Inflammatory macrophage treated with lipopolysaccharide for 1 hour (primary cell): ENCODE measurements at places on chromosomes 16 and 17.

DNA sequence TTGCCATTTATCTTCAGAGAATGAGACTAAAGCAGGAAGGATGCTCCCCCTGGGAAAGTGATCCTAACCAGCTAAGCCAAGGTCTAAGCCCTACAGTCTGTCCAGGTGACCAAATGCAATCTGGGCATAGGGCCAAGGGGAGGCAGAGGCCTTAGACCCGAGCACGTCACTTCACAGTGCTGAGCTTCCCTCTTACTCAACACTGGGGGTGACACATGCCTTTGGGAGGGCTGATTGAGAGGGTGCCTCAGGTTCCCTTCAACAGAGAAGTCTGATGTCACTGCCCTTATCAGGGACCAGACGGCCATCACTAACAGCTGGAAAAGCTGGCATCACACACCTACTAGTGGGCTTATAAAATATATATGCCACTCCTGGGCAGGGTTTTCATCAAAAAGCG, 4.0 kb downstream of the CIAO2B start:
- DNase-seq = peak; percentile 11

- no peak for DNase-seq
Measured at GRCh38 chr16:86732621-86733295, 154.4 kb downstream of the FOXL1 start.

GRCh38 chr17:7306911-7307685, at the start of gene EIF5A:
TSS of gene EIF5A (plus strand) at chr17:7307628. CDS start at chr17:7309636, 2,008 bp downstream.
- peak; percentile 100 for DNase-seq

- no peak for DNase-seq
Measured at GRCh38 chr17:75842963-75843576, 1.1 kb downstream of the UNC13D start.

GRCh38 chr17:72334205-72334604, 213.4 kb downstream of the SOX9 start:
- no peak for DNase-seq

DNA sequence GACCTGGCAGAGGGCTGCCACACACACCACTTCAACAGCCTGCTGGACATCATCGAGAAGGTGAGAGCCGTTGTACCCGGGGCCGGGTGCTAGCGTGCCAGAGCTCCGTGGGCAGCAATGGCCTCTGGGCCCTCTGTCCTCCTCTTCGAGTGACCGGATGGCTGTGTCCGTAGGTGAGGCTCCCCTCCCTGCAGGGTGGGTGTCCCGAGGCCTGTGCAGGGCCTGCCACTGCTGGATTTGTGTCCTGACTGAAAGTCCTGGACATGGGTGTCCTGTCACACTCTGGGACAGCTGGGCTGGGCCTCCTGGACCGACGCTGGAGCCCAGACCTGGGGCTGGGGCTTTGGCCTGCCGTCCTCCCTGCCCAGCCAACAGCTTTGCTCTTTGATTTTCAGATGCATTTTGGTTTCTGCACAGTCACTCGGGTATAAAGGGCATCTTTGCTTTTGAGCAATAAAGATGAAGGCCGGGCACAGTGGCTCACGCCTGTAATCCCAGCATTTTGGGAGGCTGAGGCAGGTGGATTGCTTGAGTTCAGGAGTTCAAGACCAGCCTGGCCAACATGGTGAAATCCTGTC, 16.7 kb downstream of the TSC2 start:
- no peak for DNase-seq

GRCh38 chr16:55641430-55642056, 14.2 kb upstream of the SLC6A2 start:
- DNase-seq = no peak

GRCh38 chr16:83389751-83390150, 418.0 kb upstream of the HSBP1 start:
- DNase-seq = no peak

DNA sequence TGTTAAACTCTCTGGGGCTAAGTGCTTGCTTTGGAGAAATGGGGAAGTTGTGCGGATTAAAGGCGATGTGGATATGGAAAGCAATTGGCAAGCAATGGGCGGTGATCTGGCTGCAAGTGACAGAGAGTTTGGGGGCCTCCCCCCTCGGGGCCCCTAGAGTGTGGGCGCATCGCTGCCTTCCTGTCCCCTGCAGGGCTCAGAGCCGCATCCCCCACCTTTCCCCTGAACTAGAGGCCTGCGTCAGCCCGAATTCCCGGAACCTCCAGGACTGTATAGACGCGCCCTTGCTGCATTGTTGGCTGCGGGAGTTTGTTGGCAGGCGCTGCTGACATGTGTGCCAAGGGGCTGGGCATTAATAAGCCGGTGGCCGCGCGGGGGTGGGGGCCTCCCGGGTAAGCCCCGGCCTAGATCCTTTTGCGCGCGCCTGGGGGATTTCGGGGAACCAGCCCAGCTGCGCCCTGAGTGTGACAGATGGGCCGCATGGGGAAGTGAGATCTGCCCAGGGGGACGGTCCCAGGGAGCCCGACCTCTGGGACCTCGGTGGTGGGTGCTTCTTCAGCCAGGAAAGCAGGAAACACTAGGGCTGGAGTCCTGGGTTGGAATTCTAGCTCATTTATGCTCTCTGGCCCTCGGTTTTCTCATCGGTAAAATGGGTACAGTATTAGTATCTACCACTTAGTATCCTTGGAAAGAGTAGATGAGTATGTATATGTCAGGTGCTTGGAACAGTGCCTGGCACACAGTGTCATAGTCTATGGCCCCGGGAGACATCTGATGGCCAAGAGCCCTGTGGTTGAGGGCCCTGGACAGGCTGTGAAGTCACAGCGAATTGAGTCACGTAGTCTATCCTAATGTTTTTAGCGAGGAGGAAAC, 1.0 kb downstream of the EEF2K start:
- peak; percentile 87 for DNase-seq

DNA sequence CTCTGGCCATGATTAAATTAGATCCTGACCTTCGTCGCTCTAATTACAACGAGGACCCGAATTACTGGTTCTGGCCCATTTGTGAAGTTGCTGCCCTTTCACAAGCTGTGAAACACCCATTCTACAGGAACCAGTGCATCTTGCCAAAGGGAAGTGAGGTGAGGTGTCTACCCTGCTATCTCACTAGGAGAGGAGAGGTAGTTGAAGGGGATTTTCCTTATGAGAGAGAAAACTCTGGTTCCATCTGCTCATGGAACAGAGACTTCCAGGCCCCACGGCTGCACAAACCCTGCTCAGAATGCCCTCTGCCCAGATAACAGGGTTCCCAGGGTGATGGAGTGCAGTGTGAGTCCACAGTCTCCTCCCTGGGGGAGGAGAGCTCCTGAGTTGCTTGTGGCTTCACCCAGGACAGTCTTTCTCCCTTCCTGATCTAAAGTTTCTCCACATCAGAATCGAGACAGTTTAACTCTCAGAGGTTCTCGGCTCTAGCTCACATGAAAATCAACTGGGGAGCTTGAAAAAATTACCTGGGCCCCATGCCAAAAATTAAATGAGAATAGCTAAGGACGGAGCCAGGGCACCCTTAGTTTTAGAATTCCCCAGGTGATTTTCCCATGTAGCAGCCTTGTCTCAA, 7.8 kb upstream of the SSTR2 start:
- DNase-seq = no peak

DNA sequence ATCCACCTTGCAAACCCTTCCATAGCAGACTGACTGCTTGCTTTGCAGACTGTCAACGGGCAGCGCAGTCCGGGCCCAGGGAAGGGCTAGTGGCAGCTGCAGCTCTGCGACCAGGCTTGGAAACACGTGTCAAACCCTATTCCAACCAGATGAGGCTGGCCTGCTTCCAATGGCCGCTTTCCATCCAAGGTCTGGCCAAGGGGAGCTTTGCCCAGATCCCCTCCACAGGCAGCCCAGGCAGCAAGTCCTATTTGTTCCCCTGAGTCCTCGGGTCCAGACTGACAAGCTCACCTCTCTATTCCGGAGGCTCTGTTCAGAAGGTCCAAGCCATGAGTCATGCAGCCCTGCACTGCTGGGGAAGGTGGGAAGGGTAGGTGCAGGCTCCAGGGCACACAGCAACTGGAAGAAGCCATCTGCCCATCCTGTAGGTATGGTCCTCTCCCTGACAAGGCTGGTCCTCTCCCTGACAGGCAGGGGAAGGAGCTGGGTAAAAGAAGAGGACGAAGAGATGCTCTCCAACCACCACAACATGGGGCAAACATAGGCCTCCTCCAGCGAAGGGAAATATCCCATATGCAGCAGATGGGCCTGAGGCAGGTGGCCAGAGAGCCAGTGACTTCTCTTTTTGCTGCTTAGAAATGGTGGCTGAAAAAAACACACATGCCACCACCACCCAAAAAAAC, 22.6 kb upstream of the AXIN2 start:
- no peak for DNase-seq

GRCh38 chr16:79089735-79090284, 510.7 kb downstream of the MAF start:
- peak; percentile 55 for DNase-seq

DNA sequence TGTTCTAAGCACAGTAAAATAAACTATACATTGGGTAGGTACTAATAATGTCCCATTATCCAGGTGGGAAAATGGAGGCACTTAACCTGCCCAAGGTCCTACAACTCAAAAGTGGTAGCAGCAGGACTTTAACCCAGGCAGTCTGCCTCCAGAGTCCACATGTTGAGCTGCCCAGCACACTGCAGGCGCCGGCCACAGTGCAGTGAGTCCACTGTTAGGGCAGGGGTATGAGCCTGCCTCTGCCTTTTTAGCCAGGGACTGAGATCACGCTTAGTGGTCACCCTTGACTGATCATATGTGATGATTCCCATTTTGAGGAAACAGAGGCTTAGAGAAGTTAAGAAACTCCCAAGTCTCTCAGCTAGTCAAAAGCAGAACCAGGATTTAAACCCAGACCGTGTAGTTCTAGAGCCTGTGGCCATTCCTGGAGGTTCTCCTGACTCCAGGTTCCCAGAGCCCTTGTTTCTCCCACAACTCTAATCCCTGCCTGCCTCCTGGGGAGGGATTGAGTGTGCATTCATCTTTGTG, 8.4 kb downstream of the CES1 start:
- peak; percentile 34 for DNase-seq

DNA sequence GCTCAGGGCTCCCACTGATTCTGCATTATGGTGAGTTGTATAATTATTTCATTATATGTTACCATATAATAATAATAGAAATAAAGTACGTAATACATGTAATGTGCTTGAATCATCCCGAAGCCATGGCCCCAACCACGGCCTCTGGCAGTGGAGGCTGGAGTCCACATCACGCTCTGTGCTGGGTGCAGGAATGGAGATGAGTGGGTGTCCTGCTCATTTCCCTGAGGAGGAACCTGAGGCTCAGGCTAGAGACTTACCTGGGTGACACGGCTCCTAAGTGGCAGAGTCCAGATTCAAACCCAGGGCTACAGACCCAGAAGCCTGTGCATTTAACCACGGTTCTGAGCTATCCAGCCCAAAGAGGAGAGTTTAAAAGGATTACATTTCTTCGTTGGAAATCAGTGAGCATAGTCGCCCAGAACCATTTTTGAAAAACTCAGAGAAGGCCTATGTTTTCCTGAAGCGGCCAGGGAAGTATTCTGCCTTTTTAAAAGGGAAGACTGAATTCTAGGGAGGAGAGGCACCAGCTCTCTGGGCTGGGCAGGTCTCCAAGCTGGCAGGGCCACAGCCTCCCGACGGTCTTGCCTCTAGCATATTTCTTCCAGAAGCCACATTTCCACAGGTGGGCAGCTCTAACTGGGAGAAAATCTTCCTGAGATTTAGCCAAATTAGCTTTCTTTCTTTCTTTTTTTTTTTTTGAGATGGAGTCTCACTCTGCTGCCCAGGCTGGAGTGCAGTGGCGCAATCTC, 6.7 kb downstream of the IL4R start:
- no peak for DNase-seq

DNA sequence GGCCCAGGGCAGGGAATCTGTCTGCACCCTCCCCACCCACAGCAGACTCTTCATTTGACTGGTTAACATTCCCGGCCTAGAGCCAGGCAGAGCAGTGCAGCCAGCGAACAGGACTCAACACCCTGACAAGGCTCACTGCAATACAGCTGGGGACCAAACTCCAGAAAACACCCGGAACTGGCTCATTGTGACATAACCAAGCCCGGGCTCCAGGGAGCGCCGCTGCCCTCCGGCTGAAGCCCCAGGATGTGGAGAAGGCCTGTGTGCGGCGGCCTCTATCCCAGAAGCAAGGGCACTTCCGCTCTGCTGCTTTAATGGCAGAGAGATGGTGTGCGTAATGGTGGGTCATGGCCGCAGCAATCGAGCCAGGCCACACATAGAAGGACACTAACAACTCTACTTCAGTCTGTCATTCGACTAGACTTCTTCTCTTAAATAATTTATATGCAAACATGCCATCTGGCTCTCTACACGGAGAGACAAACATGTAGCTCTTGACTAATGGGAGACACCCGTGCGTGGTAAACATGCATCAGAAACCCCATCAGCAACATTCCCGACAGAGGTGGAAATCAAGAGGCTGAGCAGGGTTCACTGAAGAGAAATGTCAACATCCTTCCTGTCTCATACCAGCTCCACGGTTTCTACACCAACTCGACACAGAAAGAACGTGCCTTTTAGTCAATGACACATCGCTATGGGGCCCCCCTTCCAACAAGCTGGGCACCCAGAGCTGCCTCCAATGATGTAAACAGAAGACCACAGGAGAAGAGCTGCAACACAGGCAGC, 18.0 kb downstream of the KLHDC4 start:
- DNase-seq = no peak

- DNase-seq = no peak
Measured at GRCh38 chr16:86570558-86571529, 4.2 kb downstream of the FOXC2 start.

DNA sequence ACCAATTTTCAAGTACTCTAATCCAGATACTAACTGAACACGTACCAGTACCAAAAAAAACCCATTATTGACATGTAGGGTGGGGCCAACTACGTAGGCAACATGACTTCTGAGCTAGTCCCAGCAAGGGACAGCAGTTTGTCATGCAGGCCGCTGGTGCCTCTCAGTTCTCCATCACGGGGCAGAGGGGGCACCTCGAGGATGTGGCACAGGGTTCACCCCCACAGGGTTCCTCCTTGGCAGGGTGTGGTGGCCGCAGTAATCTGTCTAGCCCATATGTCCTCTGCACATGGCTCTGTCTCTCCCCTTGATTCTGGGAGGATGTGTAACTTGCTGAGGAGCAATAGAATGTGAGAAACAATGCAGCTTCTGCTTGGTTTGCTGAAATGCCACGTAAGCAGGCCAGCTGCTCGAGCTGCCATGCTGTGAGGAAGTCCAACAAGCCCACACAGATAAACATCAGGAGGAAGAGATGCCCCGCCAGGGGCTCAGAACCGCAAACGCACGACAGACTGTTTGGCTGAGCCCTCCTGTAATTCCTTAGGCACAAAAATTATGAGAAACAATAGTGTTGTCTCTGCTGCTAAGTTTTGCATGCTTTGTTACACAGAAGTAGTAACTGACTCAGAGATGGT, 62.4 kb downstream of the NT5M start:
- DNase-seq = no peak

- DNase-seq = no peak
Measured at GRCh38 chr17:8532021-8532420, 96.3 kb downstream of the NDEL1 start.

GRCh38 chr17:58329035-58329809, 627 bp upstream of the TSPOAP1 start:
- peak; percentile 87 for DNase-seq
